Activated T-helper 17 cell treated with anti-CD3 and anti-CD28 coated beads, Interleukin-2, amount 50 U/mL, for 72 hours (primary cell): ENCODE measurements at places on chromosomes 1 and 21. TPM values are rescaled to one million over a fixed set of nuclear protein-coding genes. Genes with fewer than 3 reads are reported as not detected.

Gene KCNJ10
- total RNA-seq = not detected

Gene HRNR
- total RNA-seq = not detected

Gene ATP1A4
- 0.48 TPM for total RNA-seq

Gene PLEKHA6
- 0.37 TPM for total RNA-seq

Gene E2F2
- total RNA-seq = 24.1 TPM

Gene WDR64
- total RNA-seq = not detected

Gene PLD5
- not detected for total RNA-seq

Gene GLRX2
- 32.2 TPM for total RNA-seq

GRCh38 chr21:42377211-42377950 lies 11.0 kb upstream of the TFF1 start:
- ATAC-seq = no peak

- ATAC-seq = peak; percentile 70
Observed at GRCh38 chr1:16162163-16162822, 6.4 kb upstream of the EPHA2 start.

DNA sequence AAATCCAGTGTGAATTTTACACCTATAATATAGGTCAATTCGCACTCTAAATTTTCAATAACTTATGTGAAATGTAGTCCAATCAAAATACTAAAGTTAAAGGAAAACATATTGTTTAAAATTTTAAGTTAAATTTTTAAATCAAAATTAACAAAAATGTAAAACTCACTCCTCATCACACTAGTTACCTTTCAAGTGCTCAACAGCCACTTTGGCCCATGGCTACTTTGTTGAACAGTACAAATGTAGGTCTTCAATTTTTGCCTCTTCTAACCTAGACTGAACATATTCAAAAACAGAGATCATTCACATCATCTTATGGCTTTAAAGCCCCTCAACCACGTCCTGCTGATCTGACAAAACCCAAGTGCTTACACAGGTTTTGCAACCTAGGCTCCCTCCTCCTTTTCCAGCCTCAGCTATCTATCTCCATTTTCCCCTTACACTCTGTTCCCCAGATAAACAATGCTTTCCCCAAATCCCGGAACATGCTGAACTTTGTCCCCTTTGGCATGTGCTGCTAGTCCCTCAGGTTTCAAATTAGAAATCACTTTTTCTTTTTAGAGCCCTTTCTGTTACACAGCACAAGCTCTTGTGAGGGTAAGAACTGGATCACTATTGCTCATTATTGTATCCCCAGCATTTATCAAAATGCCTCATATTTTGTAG lies 110.6 kb downstream of the AKT3 start:
- no peak for ATAC-seq

- ATAC-seq = no peak
Observed at GRCh38 chr1:54120698-54121481, 31.9 kb downstream of the CDCP2 start.

- no peak for ATAC-seq
Observed at GRCh38 chr1:17485281-17485680, 45.8 kb upstream of the RCC2 start.

DNA sequence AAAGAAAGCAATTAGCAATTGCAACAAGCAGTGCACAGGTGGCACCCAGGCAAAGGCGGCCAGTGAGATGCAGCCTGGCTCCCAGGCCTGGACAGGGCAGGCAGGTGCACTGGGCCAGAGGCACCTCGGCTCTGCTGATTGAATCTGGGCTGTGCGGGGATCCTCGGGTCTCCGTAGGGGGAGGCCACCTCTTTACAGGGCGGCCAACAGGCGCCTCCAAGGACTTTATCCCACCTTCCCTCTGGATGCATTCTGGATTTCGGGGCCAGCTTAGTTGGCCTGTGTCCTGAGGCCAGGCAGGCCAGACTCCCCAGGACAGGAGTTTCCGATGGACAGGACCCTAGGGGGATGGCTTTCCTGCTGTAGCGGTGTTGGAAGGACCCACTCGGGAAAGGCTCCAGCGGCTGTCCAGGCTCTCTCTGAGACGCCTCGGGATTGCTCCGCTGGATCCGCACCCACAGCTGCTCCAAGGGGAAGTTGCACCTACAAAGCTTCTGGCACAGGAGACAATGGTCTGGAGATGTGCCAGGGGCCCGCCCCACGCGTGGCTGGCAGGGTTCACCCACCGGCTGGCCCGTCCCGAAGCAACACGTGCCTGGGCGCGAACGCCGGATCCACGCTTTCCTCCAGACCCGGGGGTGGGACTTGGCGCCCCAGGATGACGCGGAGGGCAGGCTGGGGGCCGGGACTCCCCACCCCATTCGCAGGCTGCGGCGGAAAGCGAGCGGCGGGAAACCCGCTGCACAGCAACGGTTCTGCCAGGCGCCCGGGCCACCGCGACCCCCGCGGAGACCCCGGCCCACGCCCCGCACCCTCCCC lies 810 bp downstream of the SLC19A1 start:
- peak; percentile 84 for ATAC-seq

GRCh38 chr1:9320520-9321479 lies 28.1 kb downstream of the SPSB1 start:
- no peak for ATAC-seq
